Activated naive CD8-positive, alpha-beta T cell treated with anti-CD3 and anti-CD28 coated beads for 36 hours (primary cell): ENCODE measurements at places on chromosomes 6 and 20.
A peak's percentile ranks its signal among the peaks of the same experiment; 100 is the strongest.

DNA sequence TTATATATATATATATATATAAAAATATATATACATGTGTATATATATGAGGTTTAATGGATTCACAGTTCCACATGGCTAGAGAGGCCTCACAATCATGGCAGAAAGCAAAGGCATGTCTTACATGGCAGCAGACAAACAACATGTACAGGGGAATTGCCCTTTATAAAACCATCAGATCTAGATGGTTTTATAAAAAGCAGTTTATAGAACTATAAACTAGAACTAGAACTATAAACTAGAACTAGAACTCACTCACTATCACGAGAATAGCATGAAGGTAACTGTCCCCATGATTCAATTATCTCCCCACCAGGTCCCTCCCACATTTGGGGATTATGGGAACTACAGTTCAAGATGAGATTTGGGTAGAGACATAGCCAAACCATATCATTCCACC is 56.8 kb downstream of the PDSS2 start:
- no peak for DNase-seq

GRCh38 chr20:45345104-45345936 is 2.9 kb downstream of the SDC4 start:
- DNase-seq, result no peak

GRCh38 chr6:38843798-38844197 is 128.7 kb downstream of the DNAH8 start:
- no peak for DNase-seq

DNA sequence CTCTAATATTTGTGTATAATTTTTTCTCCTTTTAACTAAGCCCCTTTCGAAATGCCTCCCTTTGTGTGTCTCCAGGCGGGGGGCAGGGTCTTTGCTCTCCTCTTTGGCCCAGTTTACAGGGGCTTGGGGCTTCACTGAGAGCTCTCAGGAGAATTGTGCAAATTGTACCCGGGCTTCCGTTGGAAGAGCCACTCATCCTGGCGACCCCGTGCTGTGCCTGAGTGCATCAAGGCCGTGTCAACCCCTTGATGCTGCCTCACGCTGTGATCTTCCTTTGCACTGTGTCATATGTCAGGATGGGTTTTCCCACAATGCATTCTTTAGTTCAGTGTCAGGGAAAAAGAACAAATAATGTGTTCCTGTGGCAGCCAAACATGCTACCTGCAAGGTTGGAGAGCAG is 118.0 kb upstream of the POU3F2 start:
- no peak for DNase-seq

DNA sequence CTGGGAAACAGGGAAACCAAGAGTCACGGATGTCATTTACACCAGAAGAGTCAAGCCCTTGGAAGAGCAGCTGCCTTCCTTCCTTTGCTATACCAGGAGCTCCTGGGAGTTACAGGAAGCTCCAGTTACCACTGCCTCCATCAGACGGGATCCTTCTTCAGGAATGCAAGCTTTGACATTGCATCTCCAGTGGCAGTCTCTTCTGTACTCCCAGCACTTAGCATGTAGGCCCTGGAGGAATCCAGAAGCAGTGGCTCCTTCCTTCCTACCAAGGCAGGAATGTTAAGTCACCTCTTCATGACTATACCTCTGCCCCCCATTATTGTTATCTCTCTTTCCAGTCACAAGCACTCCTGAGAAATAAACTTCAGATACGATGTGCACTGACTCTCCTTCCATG is 836.0 kb downstream of the MAFB start:
- no peak for DNase-seq

- peak; percentile 1 for DNase-seq
Measured at GRCh38 chr6:75932067-75932466, 140.4 kb downstream of the IMPG1 start.

- peak; percentile 53 for DNase-seq
Measured at GRCh38 chr20:33915726-33916331, 77.9 kb upstream of the RALY start.

- no peak for DNase-seq
Measured at GRCh38 chr6:129115471-129115870, 232.5 kb downstream of the LAMA2 start.

GRCh38 chr20:62052842-62053464 is 12.7 kb downstream of the TAF4 start:
- no peak for DNase-seq

GRCh38 chr20:51799401-51799860 is 2.9 kb downstream of the SALL4 start:
- DNase-seq, result no peak

DNA sequence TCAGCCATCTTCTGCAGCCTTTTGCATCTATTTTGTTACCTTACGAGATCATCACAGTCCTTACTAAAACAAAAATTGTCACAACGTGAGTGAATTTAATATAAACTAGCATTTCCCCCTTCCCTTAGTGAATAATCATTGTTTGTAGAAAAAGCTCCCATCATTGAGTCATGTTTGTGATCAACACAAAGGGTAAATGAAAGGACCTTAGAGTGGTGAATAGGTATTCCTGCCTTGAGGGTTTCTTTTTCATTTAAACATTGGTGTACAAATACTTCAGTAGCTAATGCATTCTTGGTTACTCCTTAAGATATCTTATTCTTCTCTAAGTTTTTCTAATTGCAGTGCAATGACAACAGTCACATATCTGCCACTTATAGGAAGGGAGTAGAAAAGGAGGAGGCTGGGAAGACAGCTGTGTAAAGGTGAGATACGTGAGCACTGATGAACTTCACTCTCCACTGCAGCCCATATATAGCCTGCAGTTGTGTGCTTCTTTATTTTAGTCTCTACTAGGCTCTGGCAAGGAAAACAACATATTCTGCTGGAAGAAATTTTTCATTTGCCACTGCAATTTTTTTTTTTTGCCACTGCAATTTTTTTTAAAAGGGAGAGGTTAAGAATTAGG is 27.8 kb downstream of the ADGRG6 start:
- no peak for DNase-seq

GRCh38 chr20:58131151-58131550 is 97.3 kb downstream of the ANKRD60 start:
- no peak for DNase-seq

DNA sequence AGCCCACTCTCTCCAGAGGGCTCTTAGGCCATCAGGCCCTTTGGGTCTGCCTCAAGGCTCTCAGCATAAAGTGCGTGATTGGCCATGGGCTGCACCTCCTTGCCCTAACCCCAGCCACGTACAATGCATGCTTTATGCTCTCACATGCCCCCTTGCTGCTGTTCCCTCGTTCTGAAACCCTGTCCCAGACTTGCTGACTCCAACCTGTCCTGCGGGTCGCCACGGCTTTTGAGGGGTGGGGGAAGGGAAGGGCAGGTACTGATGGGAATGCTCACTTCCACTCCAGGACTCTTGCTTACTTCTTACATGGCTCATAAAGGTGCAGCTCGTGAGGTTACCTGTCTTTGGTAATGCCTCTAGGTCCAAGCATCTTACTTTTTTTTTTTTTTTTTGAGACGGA is 6.0 kb downstream of the ARMC12 start:
- DNase-seq, result no peak

DNA sequence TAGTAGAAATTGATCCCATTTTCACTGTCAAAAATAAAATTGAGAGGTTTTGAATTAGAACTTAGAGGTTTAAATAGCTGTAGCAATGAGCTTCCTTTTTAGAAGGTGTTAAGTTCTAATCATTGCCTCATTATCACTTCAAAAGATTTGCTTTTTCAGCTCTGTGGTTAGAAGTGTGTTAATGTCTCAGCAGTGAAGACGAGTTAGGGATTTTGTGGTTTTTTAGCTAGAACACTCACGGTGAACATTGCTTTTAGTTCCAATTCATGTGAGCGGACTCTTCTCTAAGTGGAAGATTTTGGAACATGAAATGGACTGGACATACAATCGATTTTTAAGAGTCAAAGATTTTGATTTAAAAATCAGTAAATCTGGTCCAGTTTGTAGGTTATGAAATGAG is 12.7 kb upstream of the IFNGR1 start:
- DNase-seq, result no peak

- DNase-seq, result peak; percentile 36
Measured at GRCh38 chr6:52984247-52984646, 10.8 kb downstream of the GSTA4 start.

GRCh38 chr20:63220696-63221399 is 4.9 kb upstream of the YTHDF1 start:
- DNase-seq, result no peak

DNA sequence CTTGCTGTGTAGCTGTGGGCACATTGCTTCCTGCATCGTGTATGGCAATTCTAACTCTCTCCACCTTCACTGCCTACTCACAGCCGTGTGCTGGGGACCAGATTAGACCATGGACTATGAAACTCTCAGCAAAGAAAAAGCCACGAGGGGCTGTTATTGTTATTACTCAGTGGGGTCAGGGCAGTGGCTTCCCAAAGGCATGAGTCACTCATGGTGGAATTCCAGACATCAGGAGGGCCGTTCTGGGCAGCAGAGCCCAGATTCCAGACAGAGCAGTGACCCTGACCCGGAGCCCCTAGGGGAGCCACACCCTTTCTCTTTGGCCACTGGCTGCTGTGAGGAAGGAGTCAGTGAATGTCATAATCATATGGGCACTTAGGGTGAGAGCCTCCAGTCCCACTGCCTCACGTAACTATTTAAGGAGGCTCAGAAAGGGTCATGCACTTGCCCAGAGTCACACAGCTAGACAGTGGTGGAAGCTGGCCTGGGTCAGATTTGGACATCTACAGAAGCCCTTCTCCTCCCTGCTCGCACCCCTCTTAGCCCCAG is 22.2 kb upstream of the CCN5 start:
- no peak for DNase-seq

DNA sequence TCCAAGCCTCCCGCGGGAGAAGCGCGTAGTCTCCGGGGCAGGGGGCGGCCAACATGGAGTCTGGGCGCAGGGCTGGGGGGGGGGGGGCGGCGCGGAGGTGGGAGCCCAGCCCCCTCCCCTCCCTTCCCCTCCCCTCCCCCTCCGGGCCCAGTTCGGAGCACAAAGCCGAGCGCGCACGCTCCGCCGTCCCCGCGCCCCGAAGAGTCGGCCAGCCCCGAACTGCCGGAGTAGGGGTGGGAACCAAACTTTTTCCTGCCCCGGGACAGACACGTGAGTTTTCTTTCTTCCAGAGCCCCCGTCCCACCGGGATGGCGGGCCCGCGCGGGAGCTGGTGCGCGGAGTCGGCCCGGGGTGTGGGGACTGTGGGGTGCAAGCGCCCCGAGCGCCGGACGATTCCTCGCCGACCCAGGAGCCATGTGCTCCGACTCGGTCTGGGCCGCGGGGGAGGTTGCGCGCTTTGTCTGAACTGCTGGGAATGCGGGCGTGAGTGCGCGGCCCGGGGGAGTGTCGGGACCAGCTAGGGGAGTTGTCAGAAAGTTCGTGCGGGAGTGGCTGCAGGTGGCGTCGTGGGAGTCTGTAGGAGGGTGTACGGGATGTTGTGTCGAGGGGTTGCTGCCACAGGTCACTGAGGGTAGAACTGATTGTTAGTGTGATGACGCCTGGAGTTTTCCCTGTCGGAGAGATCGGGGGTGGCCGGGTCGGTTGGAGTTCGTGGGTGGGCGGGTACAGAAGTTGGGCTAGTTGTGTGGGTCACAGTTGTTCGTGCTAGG is 1.2 kb downstream of the TGIF2 start:
- DNase-seq, result peak; percentile 65

GRCh38 chr20:36855241-36855657 is 20.7 kb upstream of the TLDC2 start:
- no peak for DNase-seq

DNA sequence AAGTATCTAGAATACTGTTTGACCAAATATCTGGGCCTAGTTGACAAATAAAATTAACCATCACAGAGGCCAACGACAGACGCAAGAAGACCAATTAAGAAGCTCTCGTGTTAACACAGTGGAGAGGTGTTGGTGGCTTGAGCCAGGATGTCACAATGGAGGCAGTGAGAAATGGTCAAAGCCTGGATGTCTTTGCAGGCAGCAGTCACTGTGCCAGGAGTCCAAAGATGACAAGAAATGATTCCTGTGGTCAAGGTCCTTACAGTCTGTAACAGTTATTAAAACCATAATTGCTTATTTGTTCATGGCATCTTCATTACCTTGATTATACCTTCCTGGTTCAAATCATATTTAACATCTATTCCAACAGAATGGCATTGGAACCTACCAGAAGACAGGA is 91.3 kb upstream of the EDN1 start:
- no peak for DNase-seq

- no peak for DNase-seq
Measured at GRCh38 chr6:122651031-122651430, 40.8 kb downstream of the PKIB start.

DNA sequence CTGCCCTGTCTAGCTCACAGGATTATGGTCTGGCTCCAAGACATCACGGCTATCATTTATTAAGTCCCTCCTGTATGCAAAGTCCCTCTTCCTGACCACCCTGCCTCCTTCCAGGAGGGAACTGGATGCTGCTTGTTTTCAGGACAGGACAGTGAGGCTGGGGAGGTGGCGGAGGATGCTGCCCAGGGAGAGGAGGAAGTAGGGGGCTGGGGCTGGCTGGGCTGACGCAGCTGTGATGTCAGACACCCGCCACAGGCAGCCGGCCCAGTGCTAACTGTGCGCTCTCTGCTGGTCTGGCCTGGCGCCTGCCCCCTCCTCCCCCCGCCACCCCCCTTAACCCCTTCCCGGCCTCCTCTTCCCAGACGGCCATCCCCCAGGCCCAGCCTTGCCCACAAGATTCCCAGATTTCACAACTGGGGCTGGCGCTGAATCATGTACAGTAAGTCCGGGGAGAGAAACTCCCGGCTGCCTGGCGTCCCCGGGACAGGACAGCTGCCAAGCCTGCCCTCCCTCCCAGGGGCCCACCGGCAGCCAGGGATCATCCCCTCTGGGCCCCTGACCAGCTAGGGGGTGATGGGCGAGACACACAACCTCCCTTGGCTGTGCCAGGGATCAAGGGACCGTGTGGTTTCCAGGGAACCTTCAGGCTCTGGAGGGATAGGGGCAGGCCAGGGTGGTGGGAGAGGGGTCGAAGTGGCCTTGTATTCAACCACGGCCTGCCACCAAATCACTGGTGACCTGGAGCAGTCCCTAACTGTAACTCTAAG is 118.1 kb downstream of the CEBPB start:
- no peak for DNase-seq

DNA sequence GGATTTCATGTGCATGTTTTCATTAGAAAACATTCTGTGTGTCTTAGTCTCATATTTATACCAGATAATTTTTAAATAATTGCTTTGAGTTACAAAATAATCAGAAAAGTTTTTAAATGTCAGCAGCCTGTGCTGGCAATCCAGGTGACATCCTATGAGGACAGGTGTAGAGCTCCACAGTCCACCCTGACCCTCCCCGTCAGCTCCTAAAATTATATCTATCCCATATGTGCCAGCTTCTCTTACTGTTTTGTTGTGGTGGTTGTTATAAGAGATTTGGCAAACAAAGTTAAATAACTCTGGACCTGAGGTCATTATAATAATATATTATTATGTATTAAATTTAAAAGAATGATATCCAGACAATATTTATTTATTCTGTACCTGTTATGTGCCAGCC is 253.2 kb upstream of the PLN start:
- DNase-seq, result no peak
